ENCODE measurements at places on chromosomes 16 and 17.

DNA sequence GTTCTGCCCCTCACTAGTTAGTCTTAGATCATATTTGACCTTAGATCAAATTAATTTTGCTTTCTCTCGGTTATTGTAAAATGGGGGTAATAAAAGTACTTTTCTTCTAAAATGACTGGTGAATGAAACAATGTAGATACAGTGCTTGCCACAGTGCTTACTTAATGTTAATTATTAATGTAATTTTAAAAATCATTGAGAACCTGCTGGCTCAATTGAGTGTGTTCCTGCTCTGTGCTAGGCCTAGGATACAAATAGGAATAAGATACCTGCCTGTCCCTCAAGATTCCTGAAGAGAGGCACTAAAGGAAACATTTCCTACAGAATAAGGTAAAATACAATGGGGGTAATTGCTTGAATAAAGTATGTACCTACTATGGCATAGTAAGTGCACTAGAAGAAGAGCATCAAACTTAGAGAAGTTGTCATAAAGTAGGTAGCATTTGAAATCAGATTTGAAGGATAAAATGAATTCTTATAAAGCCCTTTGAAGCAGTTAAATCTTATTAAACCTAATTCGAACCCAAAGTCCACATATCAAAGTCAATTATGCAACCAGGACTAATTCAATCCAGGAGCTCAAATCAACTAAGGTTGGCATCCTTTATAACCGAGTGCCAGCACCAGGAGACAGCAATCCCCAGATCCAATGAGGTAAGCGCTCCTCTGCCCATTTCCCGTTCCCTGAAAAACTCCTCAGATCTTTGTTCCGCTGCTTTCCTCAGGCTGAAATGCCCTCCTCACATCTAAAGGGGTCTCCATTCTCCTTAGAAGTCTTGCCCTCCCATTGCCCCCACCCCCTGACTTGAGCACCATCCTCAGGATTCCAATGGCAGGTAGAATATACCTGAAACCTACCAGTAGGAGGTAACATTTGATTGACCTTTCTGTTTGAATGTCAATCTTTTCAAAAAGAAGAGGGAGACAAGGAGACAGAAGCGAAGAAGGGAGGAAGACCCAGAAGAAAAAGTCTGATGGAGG is 2.4 kb upstream of the MED13 start:
- DNase-seq: no peak

- no peak for DNase-seq
Observed at GRCh38 chr17:40415390-40415789, 2.3 kb downstream of the TOP2A start.

DNA sequence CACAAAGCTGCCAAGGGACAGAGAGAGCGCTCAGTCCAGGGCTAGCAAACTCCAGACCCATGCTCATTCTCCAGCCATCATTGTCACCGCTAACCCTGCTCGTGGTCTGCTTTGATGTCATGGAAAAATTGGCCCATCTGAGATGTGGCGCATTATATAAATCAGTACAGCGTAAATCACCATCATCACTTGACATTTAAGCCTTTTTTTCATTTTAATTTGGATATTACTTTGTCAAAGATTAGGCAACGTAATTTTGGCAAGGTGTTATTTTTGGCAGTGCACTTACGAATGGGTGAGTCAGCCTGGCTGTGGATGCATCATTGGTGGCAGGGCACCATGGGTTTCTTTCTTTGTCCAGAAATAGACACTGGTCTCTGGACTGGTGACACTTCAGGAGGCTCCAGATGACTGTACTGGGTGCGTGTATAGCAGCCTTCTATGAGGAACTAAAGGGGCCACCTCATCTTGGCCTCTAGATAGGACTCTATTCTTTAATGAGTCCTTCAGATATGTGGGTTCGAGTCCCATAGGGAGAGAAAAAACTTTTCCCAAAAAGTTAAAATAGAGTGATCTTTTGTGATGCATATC is 166.3 kb downstream of the MSI2 start:
- no peak for DNase-seq

DNA sequence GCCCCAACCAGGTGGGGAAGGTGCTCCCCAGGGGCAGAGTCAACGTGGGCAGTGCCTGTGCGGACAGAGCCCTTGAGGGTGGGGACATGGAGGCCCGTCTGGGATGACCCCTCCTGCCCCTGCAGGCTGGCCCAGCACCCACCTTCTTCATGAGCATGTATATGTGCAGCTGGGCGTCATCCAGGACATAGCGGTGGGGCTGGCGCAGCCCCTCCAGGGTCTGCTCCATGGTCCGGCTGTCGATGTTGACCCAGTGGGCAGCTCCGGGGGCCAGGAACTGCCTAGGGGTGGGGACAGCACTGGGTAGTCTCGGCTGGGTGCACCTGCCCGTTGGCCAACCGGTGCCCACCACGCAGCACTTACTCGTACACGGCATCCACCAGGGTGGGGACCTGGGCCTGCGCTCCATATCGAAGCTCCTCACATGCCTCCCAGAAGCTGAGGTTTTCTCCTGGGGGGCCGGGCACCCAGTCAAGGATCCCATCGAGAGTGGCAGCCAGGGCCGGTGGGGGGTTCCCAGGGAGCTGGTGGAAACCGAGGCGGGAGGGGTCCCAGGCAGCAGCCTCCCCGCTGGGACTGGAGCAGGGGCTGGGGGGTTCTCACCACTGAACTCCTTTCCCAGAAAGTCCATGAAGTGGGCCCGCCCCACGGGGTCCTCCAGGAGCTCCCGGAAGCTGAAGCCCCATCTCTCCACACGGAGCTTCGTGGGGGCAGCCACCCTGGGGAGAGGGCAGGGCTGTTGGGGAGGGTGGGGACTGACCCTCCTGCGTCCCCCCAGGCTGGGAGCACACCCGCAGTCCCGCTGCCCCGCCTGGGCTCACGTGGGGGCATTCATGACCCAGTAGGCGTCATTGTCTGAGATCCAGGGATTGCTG is 5.1 kb downstream of the RGS11 start:
- no peak for DNase-seq

DNA sequence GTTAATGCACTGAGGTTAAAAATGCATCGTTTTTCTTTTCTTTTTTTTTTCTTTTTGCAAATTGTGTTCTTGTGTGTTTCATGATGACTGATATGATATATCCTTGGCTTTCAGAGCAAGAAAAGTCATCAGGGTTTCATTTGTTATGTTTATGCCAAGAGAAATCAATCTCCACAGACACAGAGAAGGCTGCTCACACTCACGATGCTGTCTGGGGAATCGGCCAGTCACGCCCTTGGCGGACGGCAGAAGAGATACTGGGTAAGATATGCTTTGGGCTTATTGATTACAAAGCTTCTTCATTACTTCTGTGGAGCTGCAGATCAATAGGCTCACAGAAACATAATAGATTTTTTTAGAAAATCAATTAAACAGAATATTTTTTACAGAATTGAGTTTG is 42.2 kb upstream of the TNRC6C start:
- no peak for DNase-seq

- DNase-seq: no peak
Observed at GRCh38 chr17:15213381-15214087, 51.6 kb downstream of the PMP22 start.

- DNase-seq: no peak
Observed at GRCh38 chr17:40567377-40567776, 2.1 kb upstream of the CCR7 start.

- no peak for DNase-seq
Observed at GRCh38 chr16:86846136-86846535, 267.8 kb downstream of the FOXL1 start.

- DNase-seq: no peak
Observed at GRCh38 chr17:77436481-77436880, 295.7 kb downstream of the SEC14L1 start.
